NCI-H1436 treated with DMSO at 0.1 percent for 48 hours (cell line): ENCODE measurements at places on chromosomes 12 and 14.

- no peak for DNase-seq
Measured at GRCh38 chr12:123391546-123392343, 7.8 kb downstream of the KMT5A start.

- DNase-seq, result no peak
Measured at GRCh38 chr12:131223791-131224225, 270.1 kb downstream of the ADGRD1 start.

- no peak for DNase-seq
Measured at GRCh38 chr14:25041898-25042297, 8.0 kb downstream of the STXBP6 start.

GRCh38 chr12:47967461-47968321 is 4.3 kb downstream of the TMEM106C start:
- DNase-seq, result no peak

- DNase-seq, result no peak
Measured at GRCh38 chr14:50083467-50084337, 32.7 kb downstream of the VCPKMT start.

- DNase-seq, result no peak
Measured at GRCh38 chr12:49909356-49909755, 5.7 kb upstream of the FAIM2 start.

GRCh38 chr12:94768398-94769046 is 118.2 kb upstream of the TMCC3 start:
- DNase-seq, result no peak

DNA sequence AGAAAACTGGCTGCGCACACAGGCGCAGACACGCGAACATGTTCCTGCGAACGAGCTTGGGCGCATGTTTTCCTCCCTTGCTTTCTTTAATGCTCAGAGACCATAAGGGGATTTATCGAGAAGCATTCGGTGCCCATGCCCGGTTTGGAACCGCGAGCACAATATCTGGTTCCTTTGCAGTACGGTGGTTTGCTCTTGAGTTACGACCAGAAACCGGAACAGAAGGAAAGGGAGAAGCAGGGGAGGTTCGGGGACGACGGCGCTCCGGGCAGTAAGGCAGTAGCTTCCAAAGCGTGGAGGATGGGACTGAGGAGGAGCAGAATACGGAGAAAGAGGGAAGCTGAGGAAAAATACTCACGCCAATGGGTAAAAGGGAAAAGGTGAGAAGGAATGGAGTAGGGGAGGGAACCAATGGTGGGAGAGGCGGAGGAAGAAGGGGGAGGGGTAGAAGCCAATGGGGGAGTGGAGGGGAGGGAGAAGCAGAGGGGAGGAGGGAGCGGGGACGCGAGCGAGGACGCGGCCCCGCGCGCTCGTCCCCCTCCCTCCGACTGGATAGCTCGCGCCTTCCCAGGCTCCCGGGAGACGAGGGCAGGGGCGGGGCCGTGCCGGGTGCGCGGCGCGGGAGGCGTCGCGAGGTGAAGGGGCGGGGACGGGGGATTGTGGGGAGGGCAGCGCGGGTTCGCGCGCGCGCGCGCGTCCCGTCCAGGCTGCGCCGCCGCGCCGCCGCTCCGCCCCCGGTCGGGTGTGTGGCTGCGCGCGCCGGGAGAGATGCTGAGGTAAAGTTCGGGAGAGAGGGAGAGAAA is 625 bp upstream of the ARHGAP5 start:
- DNase-seq, result peak; percentile 71

- no peak for DNase-seq
Measured at GRCh38 chr12:102033991-102034745, 27.6 kb downstream of the WASHC3 start.

- no peak for DNase-seq
Measured at GRCh38 chr12:57845478-57846284, 848 bp downstream of the CTDSP2 start.

DNA sequence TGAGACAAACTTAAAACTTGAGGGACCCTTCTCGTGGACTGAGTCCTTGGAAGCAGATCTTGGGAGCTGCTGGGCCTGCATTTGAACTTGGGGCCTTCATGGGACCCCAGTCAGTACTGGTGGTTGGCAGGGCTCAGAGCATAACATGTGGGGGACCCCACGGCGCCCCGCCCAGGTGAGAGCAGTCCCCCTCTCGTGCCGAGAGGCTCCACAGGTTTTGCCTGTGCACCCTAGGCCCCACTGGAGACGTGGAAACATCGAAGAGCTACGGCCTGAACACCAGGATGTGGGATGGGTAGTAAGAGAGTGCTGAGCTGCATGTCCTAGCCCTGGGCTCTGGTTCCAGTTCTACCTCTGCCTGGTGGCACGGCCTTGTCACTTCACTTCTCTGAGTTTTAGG is 84.1 kb downstream of the CACNA1C start:
- DNase-seq, result no peak

DNA sequence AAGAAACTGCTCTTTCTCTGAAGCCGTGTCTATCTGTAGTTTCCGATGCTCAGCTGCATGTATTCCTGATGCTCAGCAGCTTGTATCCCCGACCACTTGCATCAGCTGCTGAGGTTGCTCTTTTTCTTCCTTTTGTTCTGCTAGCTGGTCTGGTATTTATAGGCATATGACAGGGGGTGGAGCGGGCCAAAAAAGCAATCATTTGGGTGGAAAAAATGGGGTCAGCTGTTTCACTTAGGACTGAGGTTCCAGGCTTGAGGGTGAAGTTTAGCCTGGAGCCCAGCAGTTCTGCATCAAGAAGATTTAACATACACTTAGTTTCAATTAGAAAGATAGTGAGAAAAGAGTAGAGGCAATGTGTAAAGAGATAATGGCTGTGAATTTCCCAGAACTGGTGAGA is 23.6 kb upstream of the AMN1 start:
- no peak for DNase-seq

DNA sequence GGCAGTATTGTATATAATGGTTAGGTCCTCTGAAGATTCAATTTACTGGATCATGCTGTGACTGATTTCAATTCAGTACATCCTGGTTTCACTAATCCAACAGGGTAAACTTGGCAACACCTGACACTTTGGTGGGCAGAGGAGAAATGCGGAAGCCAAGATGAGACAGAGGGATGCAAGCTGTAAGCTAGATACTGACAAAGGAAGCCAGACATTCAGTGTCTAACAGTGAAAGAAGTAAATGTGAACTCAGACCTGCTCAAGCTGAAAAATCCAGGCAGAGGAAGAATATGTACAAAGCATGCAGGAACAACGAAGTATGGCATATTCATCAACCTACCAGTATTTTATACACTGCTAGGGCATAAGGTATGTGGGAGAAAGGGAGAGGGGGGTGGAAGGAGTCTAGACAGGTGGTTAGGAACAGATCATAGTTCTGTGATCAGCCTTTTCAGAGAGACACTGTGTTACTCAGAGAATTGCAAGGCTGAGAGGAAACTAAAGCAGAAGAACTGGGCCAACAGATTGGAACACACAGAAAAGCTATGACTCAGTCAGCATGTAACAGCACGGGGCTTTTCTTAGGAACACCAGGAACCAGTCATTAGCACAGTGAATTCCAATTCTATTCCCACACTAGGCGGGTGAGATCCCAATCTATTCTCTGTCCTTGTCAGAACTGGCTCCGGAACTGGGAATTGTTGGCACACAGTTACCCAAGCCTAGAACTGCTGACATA is 40.3 kb downstream of the NELL2 start:
- DNase-seq, result no peak

- DNase-seq, result peak; percentile 11
Measured at GRCh38 chr14:37384870-37385596, 187.3 kb downstream of the MIPOL1 start.

DNA sequence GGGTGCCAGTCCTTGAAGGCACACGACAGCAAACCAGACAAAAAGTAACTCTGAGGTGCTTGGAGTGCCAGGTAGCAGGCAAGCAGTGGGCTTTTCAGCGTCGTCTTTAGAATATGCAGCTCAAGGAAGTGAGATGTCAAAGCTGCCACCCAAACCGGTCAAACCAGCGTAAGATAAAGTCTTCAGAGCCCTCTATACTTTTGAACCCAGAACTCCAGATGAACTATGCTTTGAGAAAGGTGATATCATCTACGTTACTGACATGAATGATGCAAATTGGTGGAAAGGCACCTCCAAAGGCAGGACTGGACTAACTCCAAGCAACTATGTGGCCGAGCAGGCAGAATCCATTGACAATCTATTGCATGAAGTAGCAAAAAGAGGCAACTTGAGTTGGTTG is 95.9 kb downstream of the TBX3 start:
- DNase-seq, result no peak

- DNase-seq, result no peak
Measured at GRCh38 chr12:5520831-5521230, 88.9 kb downstream of the NTF3 start.

DNA sequence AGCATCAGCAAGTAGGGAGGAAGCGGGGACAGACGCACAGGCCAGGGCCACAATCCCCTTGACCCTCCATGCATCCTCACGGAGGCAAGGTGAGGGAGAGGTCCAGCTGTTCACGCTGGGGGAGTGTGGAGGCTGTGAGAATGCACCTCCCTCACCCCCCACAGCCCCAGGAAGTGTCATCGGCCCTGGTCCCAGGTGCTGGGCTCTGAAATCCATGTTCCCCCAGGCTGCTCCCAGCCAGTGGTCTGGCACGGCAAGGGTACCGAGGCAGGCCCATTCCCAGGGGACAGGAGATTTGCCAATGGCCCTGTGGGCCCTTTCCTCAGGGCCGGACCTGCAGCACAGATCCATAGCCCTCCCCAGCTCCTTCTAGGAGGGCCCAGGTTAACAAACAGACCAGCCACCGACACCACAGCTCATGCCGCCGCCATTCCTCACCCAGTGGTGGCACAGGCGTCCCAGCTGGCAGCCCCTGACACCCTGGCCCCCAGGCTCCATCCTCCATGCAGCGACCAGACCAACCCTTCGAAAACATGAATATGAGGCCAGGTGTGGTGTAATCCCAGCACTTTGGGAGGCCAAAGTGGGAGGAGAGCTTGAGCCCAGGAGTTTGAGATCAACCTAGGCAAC is 21.9 kb upstream of the EIF5 start:
- no peak for DNase-seq

DNA sequence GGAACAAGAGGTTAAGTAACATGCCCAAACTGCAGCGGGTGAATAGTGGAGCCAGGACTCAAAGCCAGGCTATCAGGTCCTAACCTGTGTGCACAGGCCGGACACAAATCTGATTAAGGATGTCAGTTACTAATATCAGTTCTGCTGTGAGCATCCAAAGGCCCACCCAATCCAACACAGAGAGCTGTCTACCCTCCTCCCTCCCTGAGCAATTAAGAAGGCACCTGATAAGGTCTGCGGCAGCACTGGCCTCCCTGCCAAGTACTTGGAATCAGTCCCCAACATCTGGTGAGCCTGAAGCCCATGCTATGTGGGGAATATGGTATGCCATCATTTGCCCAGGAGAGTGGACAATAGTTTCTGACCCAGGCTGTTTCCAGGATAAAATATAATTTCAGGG is 3.9 kb downstream of the HEBP1 start:
- DNase-seq, result no peak

DNA sequence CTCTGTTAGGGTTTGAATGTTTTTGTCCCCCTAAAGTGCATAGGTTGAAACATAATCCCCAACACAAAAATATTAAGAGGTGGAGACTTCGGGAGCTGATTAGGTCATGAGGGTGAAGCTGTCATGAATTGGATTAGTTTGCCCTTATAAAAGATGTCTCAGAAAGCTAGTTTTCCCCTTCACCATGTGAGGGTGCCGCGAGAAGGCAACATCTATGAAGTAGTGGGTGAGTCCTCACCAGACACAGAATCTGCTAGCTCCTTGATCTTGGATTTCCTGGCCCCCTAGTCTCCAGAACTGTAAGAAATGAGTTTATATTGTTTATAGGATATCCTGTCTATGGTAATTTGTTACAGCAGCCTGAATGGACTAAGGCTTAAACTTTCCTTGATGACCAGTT is 301.5 kb upstream of the ATP2B1 start:
- no peak for DNase-seq

- DNase-seq, result no peak
Measured at GRCh38 chr14:74846168-74846567, 29.8 kb downstream of the PROX2 start.

- no peak for DNase-seq
Measured at GRCh38 chr14:99938376-99938775, 126.8 kb upstream of the EVL start.

DNA sequence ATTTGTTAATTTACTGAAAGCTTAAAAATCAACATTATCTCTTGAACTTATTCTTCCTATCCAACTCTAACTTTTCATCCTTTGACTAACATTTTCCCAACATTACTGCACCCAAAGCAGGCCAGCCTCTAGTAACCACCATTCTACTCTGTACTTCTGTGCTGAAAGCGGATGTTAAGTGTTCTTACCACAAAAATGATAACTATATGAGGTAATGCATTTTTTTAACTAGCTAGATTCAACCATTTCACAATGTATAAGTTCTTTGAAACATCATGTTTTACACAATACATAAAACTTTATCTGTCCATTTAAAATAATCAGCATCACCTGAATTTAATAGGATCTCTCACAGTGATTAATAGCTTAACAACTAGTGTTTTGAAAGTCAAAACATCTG is 468.5 kb upstream of the MGAT4C start:
- DNase-seq, result no peak

- no peak for DNase-seq
Measured at GRCh38 chr12:1391722-1392121, 202.7 kb downstream of the FBXL14 start.

DNA sequence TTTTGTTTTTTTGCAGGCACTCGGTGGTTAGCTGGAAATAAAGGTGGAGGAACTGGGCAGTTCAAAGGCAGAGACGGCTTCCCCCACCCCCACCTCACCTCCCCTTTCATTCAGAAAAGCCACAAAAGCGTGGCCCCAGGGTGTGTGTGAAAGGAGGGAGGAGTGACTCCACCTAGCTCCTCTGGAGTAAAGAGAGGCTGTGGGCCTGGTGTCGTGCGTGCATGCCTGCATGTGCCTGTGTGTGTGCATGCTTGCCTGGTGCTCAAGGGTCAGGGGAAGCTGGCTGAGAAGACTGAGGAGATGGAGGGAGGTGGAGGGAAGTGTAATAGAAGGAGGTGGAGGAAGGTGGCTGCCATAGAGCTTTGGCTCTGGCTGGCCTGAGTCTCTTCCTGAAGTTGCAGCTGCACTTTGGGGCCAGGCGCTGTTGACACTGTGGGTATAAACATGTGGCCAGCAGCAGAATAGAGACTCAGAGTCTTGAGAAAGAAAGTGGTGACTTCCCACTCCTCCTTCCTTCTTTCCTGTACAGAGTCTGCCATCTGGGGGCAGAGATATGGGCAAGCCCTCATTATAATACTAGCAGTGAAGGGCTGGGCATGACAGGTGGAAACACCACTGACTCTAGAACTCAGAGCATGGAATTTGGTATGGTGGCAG is 36.9 kb upstream of the SINHCAF start:
- DNase-seq, result no peak

GRCh38 chr14:100892496-100893227 is 10.9 kb downstream of the RTL1 start:
- DNase-seq, result no peak

- DNase-seq, result no peak
Measured at GRCh38 chr14:90630171-90630806, 185.9 kb downstream of the TTC7B start.

- DNase-seq, result no peak
Measured at GRCh38 chr12:69341328-69341727, 6.9 kb upstream of the LYZ start.

- DNase-seq, result no peak
Measured at GRCh38 chr12:68422956-68423574, 90.9 kb upstream of the MDM1 start.

- no peak for DNase-seq
Measured at GRCh38 chr14:79395061-79395460, 816.2 kb downstream of the DIO2 start.

GRCh38 chr12:46267825-46268582 is 839 bp downstream of the SLC38A1 start:
- DNase-seq, result no peak
